ENCODE measurements at places on chromosomes 1 and 21.

GRCh38 chr1:244599937-244600350 is 53.0 kb upstream of the DESI2 start:
- peak; percentile 73 for DNase-seq

DNA sequence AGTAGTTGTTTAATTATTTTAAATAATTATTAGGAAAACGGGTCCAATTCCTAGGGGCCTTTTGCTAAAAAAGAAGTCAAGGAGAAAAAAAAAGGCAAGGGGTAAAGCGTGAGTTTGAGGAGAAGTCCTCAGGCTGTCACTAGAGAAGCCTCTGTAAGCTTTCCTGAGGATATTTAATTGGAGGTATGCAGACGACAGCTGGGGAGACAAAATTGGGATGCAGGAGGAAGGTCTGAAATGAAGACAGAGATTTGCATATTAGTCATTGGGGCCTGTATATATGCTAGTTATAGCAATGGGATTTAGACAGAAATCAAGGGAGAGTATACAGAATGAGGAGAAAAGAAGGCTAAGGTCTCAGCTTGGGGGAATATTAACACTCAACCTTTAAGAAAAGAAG is 8.6 kb downstream of the ATP6V1G3 start:
- DNase-seq: no peak

- no peak for DNase-seq
Observed at GRCh38 chr1:208031316-208031931, 120.5 kb upstream of the CD34 start.

GRCh38 chr1:92442351-92442750 is 44.4 kb downstream of the GFI1 start:
- no peak for DNase-seq

DNA sequence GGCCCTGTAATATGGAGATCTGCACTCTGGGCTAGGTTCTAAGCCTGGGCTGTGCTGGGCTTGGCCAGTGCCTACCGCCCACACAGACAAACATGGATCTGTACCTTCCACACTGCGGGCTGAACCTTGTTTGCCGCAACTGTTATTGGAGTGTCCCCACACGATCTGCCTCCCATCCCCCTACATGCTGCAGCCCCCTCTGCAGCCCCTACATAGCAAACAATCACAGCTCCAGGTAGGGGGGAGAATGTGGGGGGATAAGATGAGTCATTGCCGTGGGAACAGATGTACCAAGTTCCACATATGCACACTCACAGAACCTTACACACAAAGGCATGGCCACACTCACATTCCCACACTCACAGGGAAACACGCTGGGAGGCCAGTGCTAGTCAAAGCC is 2.1 kb upstream of the HCRTR1 start:
- no peak for DNase-seq

GRCh38 chr1:85278853-85279314 is 2.5 kb upstream of the BCL10 start:
- DNase-seq: peak; percentile 72

DNA sequence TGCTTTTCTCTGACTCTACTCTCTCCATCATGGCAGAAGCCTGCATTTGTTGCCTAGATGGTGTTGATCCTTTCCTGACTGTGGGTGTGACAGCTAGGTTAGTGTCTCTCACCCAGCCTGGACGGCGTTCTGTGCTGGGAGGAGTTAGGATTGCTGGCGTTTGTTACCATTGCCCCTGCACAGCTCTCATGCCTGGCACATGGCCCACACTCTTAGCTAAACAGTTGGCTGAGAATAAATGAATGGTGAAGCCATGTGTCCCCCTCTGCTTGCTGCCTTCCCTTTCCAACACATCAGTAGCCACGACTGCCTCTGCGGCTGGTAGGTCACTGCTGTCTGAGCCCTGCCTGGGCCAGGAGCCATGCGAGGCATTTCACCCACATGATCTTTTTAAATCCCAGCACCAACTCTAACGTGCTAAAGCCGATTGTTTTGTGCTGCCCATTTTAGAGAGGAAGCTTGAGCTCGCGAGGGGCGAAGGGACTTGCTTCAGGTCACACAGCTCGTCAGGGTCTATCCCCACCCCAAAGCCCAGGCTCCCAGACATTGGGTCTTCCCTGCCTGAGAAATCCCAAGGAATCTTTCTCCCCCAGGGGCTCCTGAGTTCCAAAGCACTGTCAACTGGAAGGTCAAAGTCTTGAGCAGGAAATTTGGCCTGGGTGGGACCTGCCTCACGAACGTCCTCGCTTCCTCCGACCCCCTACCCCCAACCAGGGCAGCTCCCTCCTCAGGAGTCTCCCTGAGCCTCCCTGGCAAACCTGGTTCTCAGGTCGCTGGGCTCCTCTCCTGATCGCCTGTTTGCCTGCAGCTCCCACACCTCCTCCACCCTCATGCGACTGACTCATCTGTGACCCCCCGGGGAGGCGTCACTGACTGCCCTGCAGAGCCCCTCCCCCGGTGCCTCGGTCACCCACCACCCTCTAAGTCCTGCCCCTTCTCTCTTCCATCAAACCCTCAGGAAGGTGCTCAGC is 271.7 kb upstream of the C1orf174 start:
- DNase-seq: peak; percentile 42

Measured in aorta (tissue), 5 donors.